ENCODE measurements at places on chromosomes 2 and 18. TPM values are rescaled to one million over a fixed set of nuclear protein-coding genes. Genes with fewer than 3 reads are reported as not detected.

The ACVR1C gene
- 3.5 TPM for total RNA-seq

The CLEC4F gene
- not detected for total RNA-seq

The PDE11A gene
- not detected for total RNA-seq

The DNAH6 gene
- total RNA-seq, result 0.62 TPM

The RUFY4 gene
- 1.8 TPM for total RNA-seq

The IGFBP5 gene
- total RNA-seq, result not detected

The SCN9A gene
- not detected for total RNA-seq

The NXPH2 gene
- not detected for total RNA-seq

The MC2R gene
- total RNA-seq, result not detected

The TFCP2L1 gene
- not detected for total RNA-seq

The MYOM1 gene
- 0.41 TPM for total RNA-seq

The NPPC gene
- total RNA-seq, result 1.2 TPM

The ANXA4 gene
- 21.4 TPM for total RNA-seq

The SMARCAL1 gene
- 18.2 TPM for total RNA-seq

The BCL11A gene
- total RNA-seq, result 0.52 TPM

The IL36RN gene
- not detected for total RNA-seq

The EPHA4 gene
- total RNA-seq, result 3.0 TPM

The LRP2 gene
- 0.62 TPM for total RNA-seq

The ANKRD30B gene
- not detected for total RNA-seq

The HES6 gene
- 4.0 TPM for total RNA-seq

The PLEK gene
- 0.77 TPM for total RNA-seq

The PRSS56 gene
- total RNA-seq, result not detected

The SMYD5 gene
- total RNA-seq, result 39.0 TPM

The IL1F10 gene
- not detected for total RNA-seq

The PAIP2B gene
- 3.0 TPM for total RNA-seq

The FSHR gene
- total RNA-seq, result not detected

The GTF2A1L gene
- not detected for total RNA-seq

The TMEM163 gene
- total RNA-seq, result not detected

The CPSF3 gene
- 65.7 TPM for total RNA-seq

The SLC16A14 gene
- 1.1 TPM for total RNA-seq

The PTRHD1 gene
- total RNA-seq, result 21.7 TPM

The CABYR gene
- total RNA-seq, result 1.2 TPM

The CRYGD gene
- not detected for total RNA-seq

The C2orf81 gene
- 3.4 TPM for total RNA-seq

The UGT1A8 gene
- total RNA-seq, result not detected

The ARMC9 gene
- 1.0 TPM for total RNA-seq

The GULP1 gene
- not detected for total RNA-seq

The PTPN4 gene
- 29.8 TPM for total RNA-seq

The C1QL2 gene
- not detected for total RNA-seq

The MAP3K19 gene
- total RNA-seq, result not detected

The TRPM8 gene
- not detected for total RNA-seq

The TUBA4B gene
- total RNA-seq, result not detected

The MC4R gene
- total RNA-seq, result not detected

The CD226 gene
- 19.4 TPM for total RNA-seq

The ARHGAP15 gene
- 90.1 TPM for total RNA-seq

The SPHKAP gene
- not detected for total RNA-seq

The LDAH gene
- 37.6 TPM for total RNA-seq

The SMAD2 gene
- total RNA-seq, result 116 TPM

The ZNF521 gene
- not detected for total RNA-seq

The CAVIN2 gene
- total RNA-seq, result not detected

The GPR55 gene
- total RNA-seq, result 0.43 TPM

The SCYGR4 gene
- not detected for total RNA-seq

The DHRS9 gene
- 2.6 TPM for total RNA-seq

The MBD1 gene
- total RNA-seq, result 66.4 TPM

The TRABD2A gene
- 41.7 TPM for total RNA-seq
